Renal cortical epithelial cell (primary cell): ENCODE measurements at places on chromosomes 7 and 10. TPM values are rescaled to one million over a fixed set of nuclear protein-coding genes. Genes with fewer than 3 reads are reported as not detected.

DNA sequence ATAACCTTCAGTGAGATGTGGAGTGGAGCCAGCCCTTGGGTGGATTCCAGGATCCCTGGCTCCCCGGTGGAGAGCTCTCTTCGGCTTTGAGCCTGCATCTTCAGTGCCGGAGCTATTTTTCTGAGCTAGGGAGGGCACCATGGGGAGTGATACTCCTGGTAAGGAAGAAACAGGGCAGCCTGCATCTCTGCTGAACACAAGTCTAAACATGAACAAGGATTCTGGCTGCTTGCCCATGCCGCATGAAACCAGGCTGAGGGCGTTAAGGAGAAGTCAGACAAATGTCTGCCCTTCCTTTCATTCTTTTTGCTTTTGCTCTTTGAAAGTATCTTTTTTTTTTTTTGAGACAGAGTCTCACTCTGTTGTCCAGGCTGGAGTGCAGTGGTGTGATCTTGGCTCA, 60.4 kb downstream of the EVX1 start:
- DNase-seq = no peak

DNA sequence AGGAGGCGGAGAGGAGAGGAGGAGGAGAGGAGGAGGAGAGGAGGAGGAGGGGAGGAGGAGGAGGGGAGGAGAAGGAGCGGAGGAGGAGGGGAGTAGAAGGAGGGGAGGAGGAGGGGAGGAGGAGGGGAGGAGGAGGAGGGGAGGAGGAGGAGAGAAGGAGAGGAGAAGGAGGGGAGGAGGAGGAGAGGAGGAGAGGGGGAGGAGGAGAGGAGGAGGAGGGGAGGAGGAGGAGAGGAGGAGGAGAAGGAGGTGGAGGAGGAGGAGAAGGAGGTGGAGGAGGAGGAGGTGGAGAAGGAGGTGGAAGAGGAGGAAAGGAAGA, 15.5 kb upstream of the CRCP start:
- no peak for DNase-seq

GRCh38 chr7:121666306-121666705, 206.7 kb upstream of the PTPRZ1 start:
- DNase-seq = no peak

GRCh38 chr7:148304456-148304855, 286.1 kb upstream of the C7orf33 start:
- DNase-seq = no peak

- no peak for DNase-seq
Measured at GRCh38 chr10:78319371-78319770, 285.7 kb downstream of the RPS24 start.

DNA sequence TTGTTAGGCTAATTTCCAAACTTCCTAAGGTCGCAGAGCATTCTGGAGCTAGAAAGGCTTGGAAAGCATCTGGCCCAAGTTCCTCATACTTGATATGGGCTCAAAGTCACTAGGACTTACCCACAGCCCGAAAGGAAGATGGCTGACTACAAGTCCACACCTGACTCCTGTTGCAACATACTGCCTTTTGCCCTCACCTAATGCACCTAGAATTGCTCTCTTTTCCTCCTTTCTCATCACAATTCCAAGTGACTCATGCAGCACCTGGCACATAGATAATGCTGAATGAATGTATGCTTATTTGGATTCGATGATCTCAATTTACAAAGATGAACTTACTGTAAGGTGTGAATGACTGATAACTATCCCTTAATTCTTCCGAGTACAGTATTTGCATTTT, 131.5 kb downstream of the SORBS1 start:
- no peak for DNase-seq

DNA sequence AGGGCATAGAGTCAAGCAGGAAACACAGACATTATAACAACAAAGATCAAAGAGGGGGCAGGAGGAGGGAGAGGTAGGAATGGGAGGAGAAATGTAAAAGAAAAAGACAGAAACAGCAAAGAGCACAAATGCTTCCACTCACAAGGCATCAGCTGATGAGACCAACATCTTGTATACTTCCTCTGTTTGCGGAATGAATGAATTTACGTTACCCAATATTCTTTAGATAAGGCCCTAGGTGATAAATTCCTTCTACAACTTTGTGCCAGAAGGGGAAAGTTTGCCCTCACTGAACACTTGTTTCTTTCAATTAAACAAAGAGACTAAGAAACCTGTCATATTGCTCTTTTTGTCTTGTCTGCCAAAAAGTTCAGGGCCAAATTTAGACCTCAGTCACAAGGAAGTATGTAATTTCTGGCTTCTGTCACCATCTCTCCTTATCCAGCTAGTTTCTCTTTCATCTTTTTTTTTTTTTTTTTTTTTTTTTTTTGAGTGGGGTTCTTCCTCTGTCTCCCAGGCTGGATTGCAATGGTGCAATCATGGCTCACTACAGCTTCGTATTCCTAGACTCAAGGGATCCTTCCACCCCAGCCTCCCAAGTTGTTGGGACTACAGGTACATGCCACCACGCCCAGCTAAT, 116.4 kb upstream of the NANOS1 start:
- no peak for DNase-seq

GRCh38 chr10:44960088-44960460, 472 bp downstream of the RASSF4 start:
- no peak for DNase-seq

GRCh38 chr10:11225935-11226334, 208.3 kb downstream of the CELF2 start:
- no peak for DNase-seq

GRCh38 chr7:111370002-111370401, 192.3 kb downstream of the IMMP2L start:
- DNase-seq = peak; percentile 50

DNA sequence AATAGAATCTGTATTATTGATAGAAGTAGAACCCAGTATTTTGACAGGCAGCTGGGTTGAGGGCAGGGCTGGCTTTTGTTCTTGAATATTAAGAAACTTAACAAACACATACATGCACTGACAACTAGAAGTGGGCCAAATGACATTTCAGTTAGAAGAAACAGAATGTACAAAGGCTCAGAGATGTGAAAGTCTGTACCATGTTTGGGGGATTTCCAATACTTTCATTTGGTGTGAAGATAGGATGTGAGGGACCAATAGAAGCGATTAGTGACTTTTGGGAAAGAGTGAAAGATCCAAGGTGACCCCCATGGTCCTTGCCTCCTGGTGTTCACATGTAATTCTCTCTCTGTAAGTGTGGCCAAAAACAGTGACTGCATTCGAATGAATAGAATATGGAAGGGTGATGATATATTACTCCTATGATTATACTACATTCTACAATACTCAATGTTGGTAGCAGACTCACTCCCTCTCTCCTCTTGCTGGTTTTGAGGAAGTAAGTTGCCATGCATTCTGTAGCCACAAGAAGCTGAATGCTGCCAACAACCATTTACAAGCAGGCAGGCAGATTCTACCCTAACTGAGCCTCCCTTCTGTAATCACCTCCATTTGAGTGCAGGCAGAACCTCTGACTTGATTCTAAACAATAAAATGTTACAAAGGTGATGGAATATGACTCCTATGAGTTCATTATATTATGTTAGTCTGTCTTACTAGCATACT, 151.4 kb downstream of the TMEM168 start:
- no peak for DNase-seq

GRCh38 chr10:22607261-22607660, 107.1 kb downstream of the PIP4K2A start:
- no peak for DNase-seq

DNA sequence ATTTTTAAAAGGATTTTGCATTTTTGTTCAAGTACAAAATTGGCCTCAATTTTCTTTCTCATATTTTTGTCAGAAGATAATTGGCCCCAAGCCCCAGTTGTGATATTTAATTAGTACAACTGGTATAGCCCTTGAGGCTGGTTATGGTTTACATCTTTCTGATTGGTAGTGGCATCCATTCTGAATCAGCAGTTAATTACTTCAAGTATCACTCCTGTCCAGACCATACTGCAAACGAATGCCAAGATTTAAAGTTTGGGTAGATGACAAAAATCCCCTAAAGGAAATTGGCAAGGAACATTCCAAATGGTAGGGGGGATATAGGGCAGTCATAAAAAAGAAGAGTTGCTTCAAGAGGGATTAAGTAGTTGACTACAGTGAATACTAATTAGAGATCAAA, 23.1 kb downstream of the MYPN start:
- no peak for DNase-seq

CNNM1 gene
- total RNA-seq = 0.35 and 1.3 TPM in 2 replicates

HMX3 gene
- not detected in 2 replicates for total RNA-seq

IL6 gene
- total RNA-seq = 52.3 and 84.2 TPM in 2 replicates

FEZF1 gene
- not detected in 2 replicates for total RNA-seq

BICC1 gene
- total RNA-seq = 248 and 609 TPM in 2 replicates
